CD4-positive, alpha-beta T cell treated with Interleukin-4 for 1 hour (primary cell): ENCODE measurements at places on chromosomes 11 and 22.

DNA sequence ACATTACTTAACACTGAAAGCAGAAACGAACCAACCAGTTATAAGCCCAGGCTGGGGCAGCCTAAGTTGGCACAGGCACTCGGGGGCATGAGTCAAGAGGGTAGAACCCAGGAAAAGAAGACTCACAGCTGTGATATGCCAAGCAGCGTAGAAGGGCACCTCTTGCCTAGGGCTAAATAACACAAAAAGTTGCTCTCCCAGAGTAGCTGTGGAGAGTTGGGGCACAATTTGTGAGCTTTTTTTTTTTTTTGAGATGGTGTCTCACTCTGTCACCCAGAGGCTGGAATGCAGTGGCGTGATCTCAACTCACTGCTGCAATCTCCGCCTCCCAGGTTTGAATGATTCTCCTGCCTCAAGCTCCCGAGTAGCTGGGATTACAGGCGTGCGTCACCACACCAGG is 8.8 kb downstream of the CLMP start:
- DNase-seq: no peak

DNA sequence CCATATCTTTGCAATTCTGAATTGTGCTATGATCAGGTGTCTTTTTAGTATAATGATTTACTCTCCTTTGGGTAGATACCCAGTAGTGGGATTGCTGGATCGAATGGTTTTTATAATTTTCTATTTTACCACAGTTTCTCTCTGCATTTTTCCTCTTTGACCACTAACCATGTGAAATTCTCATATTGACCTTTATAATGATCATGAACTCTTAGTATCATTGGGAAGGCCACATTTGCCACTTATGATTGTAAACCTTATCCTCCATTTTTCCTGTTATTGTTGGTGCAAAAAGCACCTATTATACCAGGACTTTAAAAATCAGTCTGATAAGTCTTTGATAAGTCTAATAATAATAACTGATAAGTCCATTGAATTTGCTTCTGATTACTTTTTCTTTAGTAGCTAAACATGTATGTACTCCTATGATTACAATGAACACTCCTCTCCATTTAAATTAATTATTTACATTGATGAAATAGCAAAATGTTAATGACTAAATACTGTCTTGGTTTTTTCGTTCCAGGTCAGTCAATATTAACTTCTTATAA is 9.6 kb downstream of the NEAT1 start:
- no peak for DNase-seq

DNA sequence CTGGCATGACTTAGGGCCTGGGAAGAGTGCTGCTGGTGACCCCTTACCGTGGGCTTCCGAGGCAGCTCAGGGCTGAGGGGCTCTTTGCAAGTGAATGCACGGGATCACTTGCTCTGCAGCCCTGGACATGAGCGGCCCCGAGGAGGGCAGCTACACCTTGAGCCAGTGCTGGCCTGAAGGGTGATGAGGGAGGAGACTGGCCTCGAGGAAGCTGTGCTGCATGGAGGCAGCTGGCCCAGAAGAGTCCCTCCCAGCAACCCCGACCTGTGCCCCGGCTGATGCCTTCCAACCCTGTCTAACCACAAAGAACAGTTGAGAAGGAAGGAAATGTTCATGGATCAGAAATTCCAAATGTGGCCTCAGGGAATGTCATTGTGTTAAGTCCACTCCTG is 45.2 kb downstream of the TBX1 start:
- DNase-seq: no peak

GRCh38 chr11:28739489-28740280 is 631.5 kb downstream of the METTL15 start:
- DNase-seq: no peak

DNA sequence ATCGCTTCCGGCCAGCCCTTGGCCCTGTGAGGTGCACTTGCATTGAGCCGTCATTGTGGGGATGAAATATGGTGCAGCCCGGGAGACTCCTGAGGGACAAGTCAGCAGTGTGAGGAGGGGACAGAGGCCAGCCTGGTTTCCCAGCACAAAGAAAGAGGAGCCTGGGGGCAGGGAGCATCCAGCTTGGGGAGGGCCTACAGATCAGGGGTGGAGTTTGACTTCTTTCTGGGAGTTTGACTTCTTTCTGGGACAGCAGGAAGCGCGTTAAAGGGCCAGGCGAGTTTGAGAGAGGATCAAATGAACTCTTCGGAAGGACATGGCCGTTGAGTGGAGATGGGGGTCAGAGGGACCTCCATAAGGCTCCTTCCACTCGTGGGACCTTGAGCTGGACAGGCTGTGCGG is 91.9 kb downstream of the LRRC32 start:
- no peak for DNase-seq
